ENCODE measurements at places on chromosomes 12 and 14.

- DNase-seq = no peak
Observed at GRCh38 chr12:27534060-27534764, 10.2 kb downstream of the PPFIBP1 start.

DNA sequence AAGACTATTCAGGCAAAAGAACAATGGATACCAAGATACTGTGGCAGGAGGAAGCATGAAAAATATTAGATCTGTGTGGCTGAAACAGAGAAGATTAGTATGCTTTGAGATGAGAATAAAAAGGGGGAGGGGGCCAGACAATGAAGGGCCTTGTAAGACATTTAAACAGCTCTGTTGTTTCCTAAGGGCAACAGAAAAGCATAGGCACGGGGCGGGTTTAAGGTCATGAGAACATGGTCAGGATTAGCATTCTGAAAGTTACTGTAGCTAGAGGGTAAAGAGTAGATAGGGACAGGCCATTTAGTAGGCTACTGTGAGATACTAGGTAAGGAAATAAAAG is 18.6 kb downstream of the INTS13 start:
- DNase-seq = no peak

DNA sequence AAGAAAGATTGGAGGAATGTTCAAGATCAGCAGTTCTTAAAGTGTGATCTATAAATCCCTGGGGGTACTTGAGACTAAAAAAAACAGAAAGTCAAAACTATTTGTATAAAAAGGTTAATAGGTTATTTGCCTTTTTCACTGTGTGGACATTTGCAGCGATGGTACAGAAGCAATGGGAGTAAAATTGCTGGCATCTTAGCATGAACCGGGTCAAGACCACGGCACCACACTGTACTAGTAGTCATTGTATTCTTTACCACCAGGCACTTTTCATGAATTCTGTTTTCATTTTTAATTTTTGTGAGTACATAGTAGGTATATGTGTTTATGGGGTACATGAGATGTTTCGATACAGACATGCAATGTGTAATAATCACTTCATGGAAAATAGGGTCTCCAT is 126.2 kb downstream of the IPO8 start:
- no peak for DNase-seq

GRCh38 chr12:71354871-71355270 is 84.7 kb upstream of the LGR5 start:
- no peak for DNase-seq

- DNase-seq = no peak
Observed at GRCh38 chr12:101050631-101051030, 159.4 kb downstream of the SLC5A8 start.

DNA sequence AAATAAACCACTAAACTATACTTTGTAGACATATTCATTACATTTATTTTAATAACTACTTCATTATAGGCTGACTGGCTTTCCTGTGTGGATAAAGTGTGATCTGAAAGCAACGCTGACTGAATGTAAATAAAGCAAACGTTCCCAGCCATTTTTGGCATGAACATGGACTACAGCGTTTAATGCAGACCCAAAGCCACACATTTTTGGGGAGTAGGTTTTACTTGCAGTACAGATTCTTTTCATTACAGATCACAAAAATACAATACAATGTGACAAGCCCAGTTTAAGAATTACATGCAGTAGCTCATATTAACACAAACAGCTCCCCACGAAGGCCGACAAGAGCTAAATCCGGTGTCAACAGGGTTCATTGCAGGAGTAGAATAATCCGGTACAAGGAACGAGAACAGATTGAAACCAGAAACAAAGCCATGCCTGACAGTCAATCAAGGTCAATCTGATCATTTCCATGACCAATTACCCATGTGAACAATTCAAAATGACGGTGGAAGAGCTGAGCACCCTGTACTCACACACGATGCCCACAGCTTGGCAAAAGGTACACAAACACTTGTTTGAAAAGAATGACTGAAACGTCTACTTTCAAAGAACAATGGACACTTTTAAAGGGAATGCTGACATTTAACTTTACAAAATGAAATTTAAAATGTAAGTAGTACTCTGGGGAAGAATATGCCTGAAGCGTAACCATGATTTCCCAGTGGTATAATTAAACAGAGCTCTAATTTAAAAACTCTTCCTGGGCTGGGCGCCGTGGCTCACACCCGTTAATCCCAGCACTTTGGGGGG is 5.3 kb downstream of the BAG5 start:
- DNase-seq = no peak

DNA sequence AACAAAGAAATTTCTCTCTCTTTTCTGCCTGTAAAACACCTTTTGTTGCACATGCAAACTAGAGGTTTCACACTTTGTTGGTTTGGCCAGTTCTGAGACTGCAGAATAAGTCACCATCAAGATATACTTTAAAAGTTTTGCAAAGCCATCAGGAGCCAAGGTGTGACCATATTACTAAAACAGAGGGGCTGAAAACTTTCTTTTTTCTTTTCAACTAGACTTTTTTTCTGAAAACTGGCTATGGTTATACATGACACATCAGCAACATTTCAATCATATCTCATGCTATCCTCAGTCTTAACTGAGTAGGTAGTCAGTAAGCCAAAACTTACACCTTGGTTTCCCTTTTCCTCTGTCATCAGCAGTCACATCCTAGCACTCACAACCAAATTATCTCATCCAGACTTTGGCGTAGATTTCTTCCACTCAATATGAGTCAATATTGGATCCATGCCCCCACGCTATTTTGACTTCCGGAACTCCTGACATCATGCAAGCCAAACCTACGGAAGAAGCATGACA is 4.1 kb upstream of the IFNG start:
- no peak for DNase-seq

DNA sequence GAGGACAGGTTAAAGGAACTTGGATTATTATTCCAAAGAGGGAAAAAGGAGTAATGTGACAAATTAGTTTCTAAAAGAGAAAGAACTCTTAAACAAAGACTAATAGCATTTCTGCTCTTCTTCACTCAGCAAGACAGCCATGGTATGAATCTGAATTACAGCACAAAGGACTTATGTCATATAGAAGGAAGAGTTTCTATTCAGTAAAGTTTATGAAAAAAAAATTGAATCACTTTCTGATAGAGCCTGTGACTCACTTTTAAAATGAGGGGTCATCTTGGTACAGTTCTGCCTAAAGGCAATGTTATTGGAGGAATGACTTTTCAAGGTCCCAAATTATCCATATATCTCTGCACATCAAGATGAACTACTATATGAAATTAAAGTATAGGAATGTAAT is 101.7 kb downstream of the DUSP6 start:
- no peak for DNase-seq

- DNase-seq = no peak
Observed at GRCh38 chr14:55427439-55427838, 13.0 kb downstream of the TBPL2 start.

GRCh38 chr14:35419429-35419841 is 14.9 kb upstream of the NFKBIA start:
- no peak for DNase-seq

DNA sequence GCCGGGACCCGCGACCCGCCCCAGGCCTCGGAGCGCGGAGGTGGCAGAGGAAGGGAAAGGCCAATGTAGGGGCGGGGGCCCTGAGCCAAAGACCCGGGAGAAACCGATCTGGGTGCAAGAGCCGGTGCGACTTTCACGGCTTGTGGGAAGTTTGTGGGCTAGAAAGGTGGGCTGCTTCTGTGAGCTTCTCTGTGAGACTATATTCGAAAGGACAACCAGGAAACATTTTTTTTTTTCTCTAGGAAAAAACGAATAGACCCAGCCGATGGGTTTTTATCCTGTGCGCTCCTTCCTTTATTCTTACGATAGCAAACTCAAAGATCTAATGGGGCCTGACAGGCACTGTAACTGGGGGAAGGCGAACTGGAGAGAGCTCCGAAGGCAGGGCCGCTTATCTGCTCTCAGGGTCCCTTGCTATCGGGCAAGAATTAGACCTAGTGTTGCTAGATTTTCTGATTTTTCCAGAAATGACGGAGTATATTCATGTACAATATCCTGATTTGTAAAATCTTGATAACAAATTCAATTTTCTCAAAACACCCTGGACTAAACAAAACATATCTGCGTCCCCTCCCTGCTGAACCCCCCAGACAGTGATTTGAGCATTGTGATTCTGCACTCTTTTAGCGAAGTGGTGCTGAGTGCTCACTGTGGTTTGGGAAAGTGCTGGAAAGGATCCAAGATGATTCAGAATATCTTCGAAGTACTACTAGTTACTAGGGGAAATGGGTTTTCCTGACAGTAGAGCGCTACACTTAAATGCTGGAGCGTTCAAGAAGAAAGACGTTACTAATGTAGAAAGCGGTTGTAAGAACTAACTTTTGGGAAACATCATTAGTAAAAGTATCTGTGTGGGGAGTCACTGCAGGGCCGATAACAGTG is 563 bp upstream of the STXBP6 start:
- no peak for DNase-seq

GRCh38 chr14:81091660-81092059 is 129.1 kb downstream of the GTF2A1 start:
- DNase-seq = no peak

GRCh38 chr12:12207746-12208145 is 59.1 kb downstream of the LRP6 start:
- DNase-seq = no peak

GRCh38 chr12:107544937-107545336 is 140.7 kb upstream of the PWP1 start:
- no peak for DNase-seq

- no peak for DNase-seq
Observed at GRCh38 chr14:103139132-103140025, 16.1 kb downstream of the TNFAIP2 start.

GRCh38 chr12:95966287-95966870 is 23.2 kb downstream of the AMDHD1 start:
- no peak for DNase-seq

- DNase-seq = no peak
Observed at GRCh38 chr14:61186341-61187195, 94.6 kb downstream of the TMEM30B start.

DNA sequence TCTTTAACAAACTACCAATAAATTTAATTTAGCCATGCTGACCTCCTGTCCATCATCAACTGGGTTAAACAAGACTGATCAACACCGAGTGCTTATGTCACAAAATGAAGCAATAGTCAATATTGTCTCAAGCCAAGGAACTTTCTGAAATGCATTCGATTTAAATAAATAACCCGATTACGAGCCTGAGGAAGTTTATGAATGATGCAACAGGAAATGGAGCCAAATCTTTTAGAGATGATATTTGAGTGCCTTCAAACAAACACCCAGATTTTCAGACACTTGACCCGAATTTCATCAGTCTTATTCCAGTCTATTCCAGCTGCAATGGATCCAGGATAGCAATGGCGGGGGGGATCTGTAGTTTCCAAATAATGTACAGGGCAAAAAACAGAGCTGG is 27.9 kb downstream of the FAR2 start:
- no peak for DNase-seq

DNA sequence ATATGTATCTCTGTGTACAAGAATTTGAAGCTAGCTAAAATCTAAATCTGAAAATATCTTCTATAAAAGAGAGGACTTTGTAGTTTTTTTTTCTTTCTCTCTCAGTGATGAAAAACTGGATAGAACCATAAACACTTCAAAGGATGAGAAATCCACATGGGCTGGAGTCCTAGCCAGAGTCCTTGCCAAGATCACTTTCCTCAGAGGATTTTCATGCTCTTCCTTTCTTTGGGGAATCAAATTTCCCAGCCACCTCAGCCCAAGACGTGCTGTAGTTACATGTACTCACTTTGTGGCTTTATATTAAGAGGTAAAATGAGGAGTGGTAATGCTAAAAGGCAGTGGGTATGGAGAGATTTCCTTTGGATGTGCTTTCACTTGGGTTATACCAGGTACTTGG is 110.3 kb downstream of the SLC38A1 start:
- DNase-seq = no peak

GRCh38 chr12:117854339-117855012 is 114.3 kb downstream of the KSR2 start:
- DNase-seq = no peak

DNA sequence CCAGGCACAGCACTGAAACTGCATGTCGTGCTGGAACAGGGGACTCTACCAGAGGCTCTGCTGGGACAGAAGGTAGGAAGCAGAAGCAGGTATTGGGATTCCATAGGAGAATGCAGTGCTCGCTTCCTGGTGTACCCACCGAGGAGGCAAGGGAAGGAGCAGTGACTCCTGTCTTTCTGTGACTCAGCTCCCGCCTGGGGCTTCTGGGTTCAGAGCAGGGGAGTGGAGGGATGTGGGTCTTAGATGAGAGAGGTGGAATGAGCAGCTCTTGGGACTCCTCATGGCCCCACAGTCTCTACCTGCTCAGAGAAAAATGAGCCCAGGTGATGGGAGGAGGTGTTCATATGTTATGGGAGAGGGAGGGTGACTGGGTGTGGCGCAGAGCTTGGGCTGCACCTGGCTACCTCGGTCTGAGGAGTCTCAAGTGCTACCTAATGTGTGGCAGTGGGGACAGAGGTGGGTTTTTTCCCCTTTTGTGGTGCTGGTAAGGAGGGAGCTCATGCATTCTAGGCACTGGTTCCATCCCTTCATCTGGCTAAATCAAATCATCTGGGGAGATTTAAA is 26.3 kb downstream of the WNT5B start:
- DNase-seq = no peak

GRCh38 chr12:51642286-51642685 is 51.3 kb downstream of the SCN8A start:
- no peak for DNase-seq

GRCh38 chr12:27291862-27292261 is 40.8 kb upstream of the BMAL2 start:
- DNase-seq = no peak

- DNase-seq = no peak
Observed at GRCh38 chr12:118103601-118104382, at the start of gene VSIG10. Gene VSIG10 (minus strand): TSS chr12:118104011. CDS start chr12:118103671, 340 bp downstream.

DNA sequence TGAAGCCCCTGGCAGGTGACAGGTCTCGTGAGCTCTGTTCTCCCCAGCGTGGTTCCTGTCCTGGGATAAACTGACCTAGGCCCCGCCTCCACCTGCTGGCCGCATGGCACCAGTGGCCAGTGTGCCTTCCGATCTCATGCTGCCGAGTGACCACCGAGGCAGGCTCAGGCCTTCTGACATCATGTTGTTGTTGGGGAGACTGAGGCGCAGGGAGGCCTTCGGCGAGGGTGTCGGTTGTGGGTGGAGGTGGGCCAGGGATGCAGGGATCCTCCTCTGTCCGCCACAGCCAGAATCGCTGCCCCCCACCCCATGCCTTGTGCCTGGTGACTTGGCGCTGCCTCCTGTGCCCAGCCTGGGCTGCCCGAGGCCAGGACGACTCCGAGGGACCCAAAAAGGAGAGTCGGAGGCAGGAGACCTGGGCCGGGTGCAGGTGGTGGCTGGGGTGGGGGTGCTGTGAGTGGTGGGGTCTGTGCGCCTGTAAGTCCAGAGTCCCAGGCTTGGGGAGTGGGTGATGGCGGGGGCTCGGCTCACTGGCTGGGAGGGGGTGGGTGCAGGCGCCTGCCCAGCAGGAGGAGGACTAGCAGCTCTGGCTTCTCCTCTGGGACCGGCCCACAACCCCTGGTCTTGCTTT is 24.3 kb downstream of the ASPG start:
- DNase-seq = no peak
